ENCODE measurements at places on chromosomes 2 and 18. TPM values are rescaled to one million over a fixed set of nuclear protein-coding genes. Genes with fewer than 3 reads are reported as not detected.

DNA sequence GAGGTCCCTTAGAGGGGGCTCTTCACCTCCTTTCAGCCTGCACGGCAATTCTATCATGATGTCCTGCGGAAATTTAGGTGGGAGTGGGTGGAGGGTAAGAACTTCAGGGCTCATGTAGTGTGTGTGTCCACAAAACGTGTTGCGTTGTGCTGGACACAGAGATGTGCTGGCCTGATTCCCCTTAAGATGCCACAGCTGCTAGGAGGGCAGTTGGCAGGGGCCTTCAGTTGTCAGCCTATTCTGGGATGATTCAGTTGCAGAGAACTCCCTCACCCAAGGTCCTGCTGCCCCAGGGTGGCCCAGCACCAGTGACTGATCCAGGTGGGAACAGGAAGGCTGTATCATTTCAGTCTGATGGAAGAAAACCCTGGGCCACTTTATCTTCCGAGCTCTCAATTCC lies 1.0 kb upstream of the HJURP start:
- peaks cover 35% of the 10 kb centered on the region for H3K4me1 ChIP-seq
- peak overlapping the region; percentile 100 for H3K4me3 ChIP-seq
- no peaks in the 10 kb centered on the region for H3K27me3 ChIP-seq

GRCh38 chr2:164146441-164146840 lies 410.6 kb upstream of the FIGN start:
- H3K27me3 ChIP-seq, result no peaks in the 10 kb centered on the region
- no peaks in the 10 kb centered on the region for H3K36me3 ChIP-seq
- no peaks in the 10 kb centered on the region for H3K4me1 ChIP-seq
- H3K27ac ChIP-seq, result no peak overlapping the region

GRCh38 chr2:132665401-132666140 lies 4.4 kb downstream of the LYPD1 start:
- H3K27me3 ChIP-seq, result peaks cover 50% of the 10 kb centered on the region
- peaks cover 22% of the 10 kb centered on the region for H3K4me1 ChIP-seq
- no peak overlapping the region for H3K27ac ChIP-seq
- H3K4me3 ChIP-seq, result no peak overlapping the region

GRCh38 chr2:232505856-232506255 lies 14.3 kb upstream of the PRSS56 start:
- no peaks in the 10 kb centered on the region for H3K36me3 ChIP-seq
- H3K27me3 ChIP-seq, result peaks cover 45% of the 10 kb centered on the region
- no peak overlapping the region for H3K27ac ChIP-seq
- no peak for DNase-seq

DNA sequence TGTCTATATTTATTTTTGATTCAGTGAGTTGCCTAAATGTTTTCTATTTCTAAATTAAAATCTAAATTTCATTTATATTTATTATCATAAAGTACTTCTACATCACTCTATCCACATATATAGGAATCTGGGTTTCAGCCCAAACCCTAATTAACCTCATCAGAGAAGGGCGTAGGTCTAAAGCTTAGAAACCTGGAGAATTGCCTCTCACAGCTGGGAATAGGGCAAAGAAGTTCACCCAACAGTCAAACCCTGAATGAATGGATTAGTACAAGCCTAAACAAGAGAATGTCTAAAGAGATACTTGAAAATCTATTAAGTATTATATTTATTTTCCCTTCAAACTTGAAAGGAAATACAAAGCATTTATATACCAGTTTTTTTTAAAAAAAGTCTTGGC lies 26.2 kb downstream of the TFPI start:
- no peaks in the 10 kb centered on the region for H3K27me3 ChIP-seq
- H3K27ac ChIP-seq, result no peak overlapping the region
- H3K4me1 ChIP-seq, result peaks cover 45% of the 10 kb centered on the region

DNA sequence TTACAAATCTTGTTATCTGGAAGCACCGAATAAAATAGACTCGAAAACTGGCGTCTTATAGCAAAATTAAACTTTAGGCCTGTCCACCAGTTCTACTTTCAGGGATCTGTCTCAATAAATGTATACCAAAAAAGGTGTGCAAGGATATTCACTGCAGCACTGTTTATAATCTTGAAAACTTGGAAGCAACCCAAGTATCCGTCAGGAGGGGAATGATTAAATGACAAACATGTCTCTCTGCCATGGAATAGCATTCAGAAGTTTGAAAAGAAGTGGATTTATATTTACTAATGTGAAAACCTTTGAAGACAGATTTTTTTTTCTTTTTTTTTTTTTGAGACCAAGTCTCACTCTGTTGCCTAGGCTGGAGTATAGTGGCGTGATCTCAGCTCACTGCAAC lies 32.3 kb upstream of the SATB2 start:
- H3K27ac ChIP-seq, result no peak overlapping the region
- H3K4me1 ChIP-seq, result no peaks in the 10 kb centered on the region
- H3K27me3 ChIP-seq, result no peaks in the 10 kb centered on the region
- DNase-seq, result no peak
- no peak overlapping the region for H3K4me3 ChIP-seq
- no peaks in the 10 kb centered on the region for H3K36me3 ChIP-seq

- no peaks in the 10 kb centered on the region for H3K27me3 ChIP-seq
- peaks cover 7% of the 10 kb centered on the region for H3K4me1 ChIP-seq
- no peaks in the 10 kb centered on the region for H3K36me3 ChIP-seq
- H3K4me3 ChIP-seq, result no peak overlapping the region
Observed at GRCh38 chr18:74623047-74623816, 25.6 kb downstream of the ZNF407 start.

DNA sequence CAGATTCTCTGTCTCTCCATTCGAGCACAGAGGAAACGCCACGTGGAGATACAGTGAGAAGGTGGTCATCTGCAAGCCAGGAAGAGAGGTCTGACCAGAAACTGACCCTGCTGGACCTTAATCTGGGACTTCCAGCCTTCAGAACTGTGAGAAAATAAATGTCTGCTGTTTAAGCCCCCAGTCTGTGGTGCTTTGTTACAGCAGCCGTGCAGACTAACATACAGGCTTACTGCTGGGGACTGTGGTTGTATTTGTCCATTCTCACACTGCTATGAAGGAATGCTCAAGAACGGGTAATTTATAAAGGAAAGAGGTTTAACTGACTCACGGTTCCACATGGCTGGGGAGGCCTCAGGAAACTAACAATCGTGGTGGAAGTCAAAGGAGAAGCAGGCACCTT lies 432.7 kb downstream of the IRS1 start:
- DNase-seq, result no peak
- H3K27me3 ChIP-seq, result no peaks in the 10 kb centered on the region
- H3K4me3 ChIP-seq, result no peak overlapping the region
- H3K27ac ChIP-seq, result no peak overlapping the region

- no peak overlapping the region for H3K27ac ChIP-seq
- H3K4me1 ChIP-seq, result no peaks in the 10 kb centered on the region
- no peaks in the 10 kb centered on the region for H3K27me3 ChIP-seq
- DNase-seq, result no peak
Observed at GRCh38 chr2:191670076-191670475, 7.9 kb upstream of the NABP1 start.

DNA sequence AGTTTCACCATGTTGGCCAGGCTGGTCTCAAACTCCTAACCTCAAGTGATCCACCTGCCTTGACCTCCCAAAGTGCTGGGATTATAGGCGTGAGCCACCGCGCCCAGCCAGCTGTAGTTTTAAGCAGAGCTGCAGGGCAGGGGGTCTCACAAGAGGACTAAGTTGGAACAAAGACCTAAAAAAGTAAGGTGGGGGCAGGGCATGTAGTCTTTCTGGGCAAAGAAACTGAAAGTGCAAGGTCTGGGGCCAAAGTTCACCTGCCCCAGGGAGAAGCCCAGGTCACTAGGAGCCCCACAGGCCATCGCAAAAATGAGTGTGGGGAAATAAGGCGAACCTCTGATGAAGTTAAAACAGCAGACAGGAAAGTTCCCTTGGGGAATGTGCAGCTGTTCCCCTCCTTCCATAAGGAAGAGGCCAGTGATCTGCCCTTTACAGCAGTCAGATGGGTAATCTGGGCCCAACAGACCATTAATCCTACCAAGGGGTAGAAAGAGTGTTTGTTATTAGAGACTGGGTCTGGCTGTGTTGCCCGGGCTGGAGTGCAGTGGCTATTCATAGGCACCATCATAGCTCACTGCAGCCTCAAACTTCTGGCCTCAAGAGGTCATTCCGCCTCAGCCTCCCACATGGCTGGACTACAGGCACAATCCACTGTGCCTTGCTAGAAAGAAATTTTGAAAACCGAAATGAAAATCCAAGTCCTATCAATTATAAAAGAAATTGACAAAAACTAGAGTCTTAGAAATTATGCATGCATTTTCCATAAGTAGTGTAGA lies 2.8 kb downstream of the SCLY start:
- peaks cover 49% of the 10 kb centered on the region for H3K36me3 ChIP-seq
- H3K4me3 ChIP-seq, result no peak overlapping the region
- no peak for DNase-seq

DNA sequence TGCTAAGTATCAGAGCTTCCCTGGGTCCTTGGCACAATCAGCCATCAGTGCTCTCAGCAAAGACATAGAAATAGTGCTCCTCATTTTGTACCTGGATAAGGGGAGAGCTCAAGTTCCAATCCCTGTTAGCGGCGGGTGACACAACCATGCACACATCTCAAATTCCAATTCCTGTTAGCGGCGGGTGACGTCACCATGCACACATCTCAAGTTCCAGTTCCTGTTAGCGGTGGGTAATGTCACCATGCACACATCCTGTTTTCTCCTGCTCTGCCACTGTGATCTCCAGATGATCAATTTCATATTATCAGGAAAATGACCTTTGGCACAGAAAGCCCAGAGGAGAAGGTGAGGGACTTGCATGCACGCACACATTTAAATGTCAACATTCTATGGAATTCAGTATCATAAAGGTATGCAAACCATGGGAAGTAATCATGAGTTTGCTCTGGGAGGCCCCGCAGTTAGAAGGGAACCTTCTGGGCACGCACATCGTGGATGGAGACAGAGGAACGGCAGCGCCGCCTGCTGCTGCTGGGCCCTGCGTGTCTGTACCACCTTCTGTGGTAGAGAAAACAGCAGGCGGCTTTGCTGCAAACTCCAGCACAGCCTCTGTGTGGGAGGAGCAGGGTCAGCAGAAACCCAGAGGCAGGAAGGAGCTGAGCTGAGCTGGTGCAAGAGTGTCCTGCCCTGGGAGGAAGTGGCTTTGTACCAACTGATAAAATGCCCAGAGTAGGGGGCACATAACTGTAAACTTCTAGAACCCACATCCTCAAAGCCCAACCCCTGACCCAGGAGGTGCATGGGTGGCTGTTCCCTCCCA lies 77.8 kb downstream of the MBP start:
- peak; percentile 62 for DNase-seq
- peaks cover 49% of the 10 kb centered on the region for H3K4me1 ChIP-seq
- H3K27me3 ChIP-seq, result no peaks in the 10 kb centered on the region

DNA sequence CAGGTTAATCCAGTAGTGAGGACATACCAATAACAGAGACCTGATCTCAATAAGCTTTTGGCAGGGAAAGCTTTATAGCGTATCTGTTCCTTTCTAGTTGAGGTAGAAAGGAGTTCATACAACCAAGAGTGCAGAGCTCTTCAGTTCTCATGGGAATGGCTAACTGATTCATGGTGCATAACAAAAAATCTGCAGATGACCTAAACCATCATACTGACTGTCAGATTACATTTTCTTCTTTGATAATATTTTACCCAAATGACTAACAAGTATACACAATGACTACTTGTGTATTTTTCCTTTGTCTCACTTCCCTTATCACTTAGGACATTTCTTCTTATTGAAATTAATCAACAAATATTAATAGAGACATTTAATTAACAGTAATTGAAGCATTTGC lies 140.0 kb upstream of the SERTAD2 start:
- no peak for DNase-seq
- peaks cover 11% of the 10 kb centered on the region for H3K4me1 ChIP-seq
- H3K27ac ChIP-seq, result no peak overlapping the region
- H3K27me3 ChIP-seq, result no peaks in the 10 kb centered on the region

DNA sequence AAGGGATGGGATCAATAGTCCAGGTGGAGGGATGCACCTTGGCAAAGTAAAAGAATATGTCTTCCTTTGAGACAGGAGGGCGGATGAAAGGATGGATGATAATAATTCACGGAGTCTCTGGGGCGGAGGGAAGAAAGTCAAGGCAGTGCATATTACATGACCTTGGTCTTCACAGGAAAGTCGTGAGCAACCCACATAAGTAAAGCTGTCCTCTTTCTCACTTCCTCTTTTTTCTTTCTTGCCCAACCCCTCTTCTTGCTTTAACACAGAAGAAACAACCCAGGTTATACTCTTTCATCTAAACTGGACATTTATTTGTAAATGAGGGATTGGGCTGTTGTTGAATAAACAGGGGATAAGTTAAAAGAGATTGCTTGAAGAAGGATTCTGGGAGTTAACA lies 168.7 kb upstream of the SKOR2 start:
- peaks cover 27% of the 10 kb centered on the region for H3K4me1 ChIP-seq
- DNase-seq, result no peak
- H3K27ac ChIP-seq, result no peak overlapping the region
- peaks cover 92% of the 10 kb centered on the region for H3K27me3 ChIP-seq

- no peaks in the 10 kb centered on the region for H3K27me3 ChIP-seq
- no peak overlapping the region for H3K4me3 ChIP-seq
- H3K4me1 ChIP-seq, result peaks cover 4% of the 10 kb centered on the region
- peaks cover 4% of the 10 kb centered on the region for H3K36me3 ChIP-seq
- no peak for DNase-seq
Observed at GRCh38 chr2:132497591-132497990, 81.0 kb downstream of the GPR39 start.

GRCh38 chr2:10982931-10983701 lies 71.4 kb downstream of the KCNF1 start:
- H3K27me3 ChIP-seq, result no peaks in the 10 kb centered on the region
- no peak for DNase-seq
- no peaks in the 10 kb centered on the region for H3K36me3 ChIP-seq
- no peak overlapping the region for H3K27ac ChIP-seq

- peaks cover 34% of the 10 kb centered on the region for H3K4me1 ChIP-seq
- no peak overlapping the region for H3K4me3 ChIP-seq
- DNase-seq, result no peak
- no peak overlapping the region for H3K27ac ChIP-seq
Observed at GRCh38 chr2:128541448-128541847, 222.8 kb upstream of the HS6ST1 start.

DNA sequence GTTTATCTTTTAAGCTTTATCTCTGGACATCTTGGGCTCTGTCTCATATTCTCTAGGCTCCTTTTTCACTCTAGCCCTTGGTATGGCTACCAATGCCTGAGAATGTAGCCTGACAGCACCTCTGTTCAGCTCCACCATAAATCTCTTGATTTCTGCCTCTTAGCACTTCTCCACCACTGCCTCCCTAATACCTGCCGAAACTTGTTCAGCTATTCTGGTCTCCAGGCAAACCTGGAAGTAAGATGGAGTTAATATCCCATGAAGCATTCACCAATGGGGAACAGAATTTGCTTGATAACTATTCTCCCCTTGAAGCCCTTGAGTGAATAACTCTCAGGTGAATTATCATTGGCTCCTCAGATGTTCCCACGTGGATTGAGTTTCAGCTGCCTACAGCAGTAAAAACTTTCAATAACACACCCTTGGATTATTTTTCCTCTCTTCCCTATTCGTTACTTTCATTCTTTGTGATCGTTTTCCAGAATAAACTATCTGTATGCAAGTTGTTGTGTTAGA lies 145.6 kb downstream of the EVA1A start:
- H3K4me1 ChIP-seq, result peaks cover 11% of the 10 kb centered on the region
- no peak overlapping the region for H3K4me3 ChIP-seq
- H3K27me3 ChIP-seq, result no peaks in the 10 kb centered on the region
- no peak for DNase-seq
- H3K36me3 ChIP-seq, result peaks cover 4% of the 10 kb centered on the region

SNTG2 gene
- total RNA-seq, result 27.8 TPM

IL36G gene
- 0.32 TPM for total RNA-seq

ABCG5 gene
- total RNA-seq, result not detected

TSPYL6 gene
- total RNA-seq, result not detected

NPAS2 gene
- total RNA-seq, result 2.6 TPM

CFAP221 gene
- total RNA-seq, result 0.14 TPM

HAAO gene
- 8.4 TPM for total RNA-seq

IL18RAP gene
- total RNA-seq, result not detected

KCNG3 gene
- total RNA-seq, result 15.5 TPM

KCMF1 gene
- 117 TPM for total RNA-seq

PSMA8 gene
- not detected for total RNA-seq

TCF4 gene
- 100 TPM for total RNA-seq
